ENCODE measurements at places on chromosomes 3 and 15.

GRCh38 chr3:166257715-166258114 lies 420.5 kb upstream of the BCHE start:
- no peak for DNase-seq

GRCh38 chr3:63343674-63344073 lies 65.6 kb downstream of the SYNPR start:
- peak; percentile 100 for DNase-seq

- no peak for DNase-seq
Measured at GRCh38 chr15:47610736-47611135, 106.6 kb upstream of the SEMA6D start.

- peak; percentile 49 for DNase-seq
Measured at GRCh38 chr3:37712918-37713817, 148.5 kb upstream of the CTDSPL start.

GRCh38 chr15:68200016-68200861 lies 4.9 kb downstream of the CALML4 start:
- no peak for DNase-seq

DNA sequence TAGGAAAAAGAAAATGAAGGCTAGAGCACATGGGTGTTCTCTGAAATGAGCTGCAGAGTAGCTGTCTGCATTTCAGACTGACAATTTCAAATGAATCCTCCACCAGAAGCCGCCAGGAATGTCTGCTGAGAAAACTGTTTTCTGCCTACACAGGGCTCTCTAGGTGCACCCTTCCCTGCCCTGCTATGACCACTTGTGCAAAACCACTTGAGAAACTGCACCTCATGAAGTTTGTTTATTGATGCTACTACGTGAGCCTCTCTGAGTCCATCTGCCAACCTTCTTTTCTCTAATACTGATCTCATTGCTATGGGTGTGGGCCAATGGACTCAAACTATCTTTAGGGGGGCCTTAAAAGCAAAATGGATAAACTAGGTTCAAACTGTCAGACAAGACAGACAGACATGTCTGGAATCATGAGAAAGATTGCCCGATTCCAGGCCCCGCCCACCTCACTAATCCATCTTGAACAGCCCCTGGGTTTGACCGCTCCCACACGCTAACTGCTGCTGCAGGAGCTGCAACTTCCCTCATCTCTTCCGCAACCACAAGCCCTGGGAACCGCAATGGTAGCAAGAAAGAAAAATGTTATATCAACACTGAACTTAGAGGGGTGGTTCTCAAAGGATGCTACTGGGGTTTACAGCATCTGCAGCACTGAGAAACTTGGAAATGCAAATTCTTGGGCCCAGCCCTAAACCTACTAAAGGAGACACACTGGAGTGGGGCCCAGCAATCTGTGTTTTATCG lies 9.0 kb upstream of the CD47 start:
- DNase-seq = no peak

GRCh38 chr3:25900161-25900560 lies 110.3 kb downstream of the OXSM start:
- no peak for DNase-seq

GRCh38 chr15:90113166-90113565 lies 10.9 kb upstream of the IDH2 start:
- no peak for DNase-seq

DNA sequence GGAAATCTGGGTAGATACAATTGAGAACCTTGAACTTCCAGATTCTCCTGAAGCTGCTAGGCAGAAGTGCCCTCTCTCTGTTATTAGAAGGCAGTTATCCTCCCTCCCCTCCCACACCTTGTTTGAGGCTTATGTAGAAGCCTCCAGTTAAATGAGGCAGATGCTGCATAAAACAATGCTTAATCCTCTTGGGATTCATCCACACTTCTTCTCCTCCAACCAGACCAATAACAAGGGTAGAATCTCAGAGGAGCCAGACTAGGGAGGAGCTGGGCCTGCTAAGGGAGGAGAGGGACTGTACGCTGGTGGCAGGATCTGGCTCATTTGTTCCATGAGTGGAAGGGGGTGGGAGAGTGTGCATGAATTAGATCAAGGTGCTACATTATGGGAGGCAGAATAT lies 88.3 kb upstream of the PRR23C start:
- no peak for DNase-seq

Data from fibroblast of upper back skin (primary cell).